ENCODE measurements at places on chromosomes 3 and 15.

DNA sequence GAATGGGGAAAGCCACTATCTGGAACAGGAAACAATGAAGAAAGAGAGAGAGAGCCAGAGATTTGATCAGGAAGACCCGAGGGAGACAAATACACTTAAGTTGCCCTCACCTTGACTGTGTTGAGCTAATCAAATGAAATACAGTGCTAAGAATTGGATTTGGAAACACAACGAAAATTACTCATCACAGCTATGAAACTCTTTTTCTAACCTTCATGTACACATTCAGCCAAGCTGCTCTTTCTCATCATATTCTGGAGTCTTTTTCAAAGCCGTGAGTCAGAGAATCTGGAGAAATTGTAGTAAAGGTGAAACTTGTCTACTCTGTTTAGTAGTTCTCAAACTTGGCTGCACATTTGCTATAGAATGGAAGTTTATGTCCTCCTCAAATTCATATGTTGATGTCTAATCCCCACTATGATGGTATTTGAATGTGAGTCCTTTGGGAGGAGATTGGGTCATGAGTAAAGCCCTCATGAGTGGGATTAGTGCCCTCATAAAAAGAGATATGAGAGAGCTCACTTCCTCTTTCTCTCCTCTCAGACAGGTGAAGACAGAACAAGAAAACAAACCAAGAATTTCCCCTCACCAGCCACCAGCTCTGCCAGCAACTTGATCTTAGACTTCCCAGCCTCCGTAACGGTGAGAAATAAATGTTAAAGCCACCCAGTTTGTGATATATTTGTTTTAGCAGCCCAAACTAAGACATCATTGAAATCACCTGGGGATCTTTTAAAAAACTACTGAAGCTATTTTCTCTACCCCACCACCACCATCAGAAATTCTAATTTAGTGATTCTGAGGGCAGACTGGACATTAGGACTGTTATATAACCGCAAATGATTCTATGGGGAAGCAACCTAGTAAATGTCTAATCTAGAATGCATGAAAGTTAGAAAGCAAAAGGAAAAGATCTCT, 143.6 kb upstream of the GRM7 start:
- no peaks in the 10 kb centered on the region for H3K4me1 ChIP-seq
- no peak for DNase-seq
- H3K36me3 ChIP-seq, result no peaks in the 10 kb centered on the region
- H3K27me3 ChIP-seq, result no peaks in the 10 kb centered on the region
- H3K4me3 ChIP-seq, result no peak overlapping the region
- no peak overlapping the region for H3K27ac ChIP-seq

DNA sequence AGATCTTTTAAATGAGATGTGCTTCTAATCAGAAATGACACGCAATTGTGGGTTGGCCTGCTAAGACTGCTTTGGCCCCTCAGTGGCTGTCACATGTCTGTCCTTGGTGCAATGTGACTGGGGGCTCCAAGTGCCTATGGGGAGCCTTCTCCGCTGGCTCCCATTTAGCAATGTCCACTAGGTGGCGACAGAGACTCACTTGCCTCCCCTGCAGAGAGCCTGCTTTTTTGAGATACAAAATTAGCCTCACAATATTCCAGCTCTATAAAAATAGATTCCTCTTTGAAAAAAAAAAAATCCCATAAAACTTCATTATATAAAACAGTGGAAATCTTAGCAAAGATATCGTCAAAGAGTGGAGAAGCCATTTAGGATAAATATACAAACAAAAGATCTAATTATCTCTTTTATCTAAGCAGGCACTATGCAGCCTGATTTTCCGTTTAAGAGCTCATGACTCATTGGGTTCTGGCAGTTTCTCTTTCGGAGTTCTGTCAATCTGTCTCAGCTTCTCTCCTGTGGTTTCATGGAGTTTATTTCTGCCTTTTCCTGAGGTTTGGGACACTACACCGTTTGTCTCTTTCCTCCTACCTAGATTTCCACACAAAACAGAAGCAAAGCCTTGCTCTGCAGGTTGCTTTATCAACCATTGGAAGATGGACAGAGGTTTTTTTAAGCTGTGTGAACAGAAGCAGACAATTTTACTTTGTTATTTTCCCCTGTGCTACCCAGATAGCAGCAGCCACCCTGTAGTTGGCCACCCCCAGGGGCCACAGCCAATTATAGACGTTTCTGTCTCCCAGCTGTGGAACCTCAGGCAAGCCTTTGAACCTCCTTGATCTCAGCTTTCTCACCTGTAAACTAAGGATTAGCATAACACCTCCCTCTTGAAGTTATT, 68.4 kb upstream of the TNFAIP8L3 start:
- H3K27me3 ChIP-seq, result no peaks in the 10 kb centered on the region
- H3K36me3 ChIP-seq, result no peaks in the 10 kb centered on the region
- peak; percentile 41 for DNase-seq
- H3K27ac ChIP-seq, result peak overlapping the region; percentile 47
- H3K4me1 ChIP-seq, result peaks cover 10% of the 10 kb centered on the region

DNA sequence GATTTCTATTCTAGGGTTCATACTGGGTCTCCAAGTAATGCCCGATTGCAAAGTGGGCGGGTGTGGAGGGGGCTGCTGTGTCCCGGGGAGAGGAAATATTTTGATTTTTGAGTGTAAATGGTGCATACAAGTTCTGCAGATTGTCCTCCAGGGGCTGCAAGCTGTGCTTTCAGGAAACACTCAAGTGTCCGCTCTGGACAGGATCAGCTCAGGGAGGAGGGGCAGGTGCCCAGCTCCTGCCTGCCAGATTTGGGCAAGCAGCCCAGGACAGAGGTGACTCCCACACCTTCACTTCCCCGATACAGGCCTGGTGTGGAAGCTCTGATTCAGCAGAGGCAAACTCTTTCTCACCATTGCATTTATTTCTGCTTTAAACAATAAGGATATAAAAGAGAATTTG, 142.7 kb downstream of the ALDH1A2 start:
- no peak for DNase-seq
- no peaks in the 10 kb centered on the region for H3K27me3 ChIP-seq
- no peak overlapping the region for H3K4me3 ChIP-seq
- peak overlapping the region; percentile 64 for H3K27ac ChIP-seq
- peaks cover 15% of the 10 kb centered on the region for H3K4me1 ChIP-seq
- no peaks in the 10 kb centered on the region for H3K36me3 ChIP-seq

DNA sequence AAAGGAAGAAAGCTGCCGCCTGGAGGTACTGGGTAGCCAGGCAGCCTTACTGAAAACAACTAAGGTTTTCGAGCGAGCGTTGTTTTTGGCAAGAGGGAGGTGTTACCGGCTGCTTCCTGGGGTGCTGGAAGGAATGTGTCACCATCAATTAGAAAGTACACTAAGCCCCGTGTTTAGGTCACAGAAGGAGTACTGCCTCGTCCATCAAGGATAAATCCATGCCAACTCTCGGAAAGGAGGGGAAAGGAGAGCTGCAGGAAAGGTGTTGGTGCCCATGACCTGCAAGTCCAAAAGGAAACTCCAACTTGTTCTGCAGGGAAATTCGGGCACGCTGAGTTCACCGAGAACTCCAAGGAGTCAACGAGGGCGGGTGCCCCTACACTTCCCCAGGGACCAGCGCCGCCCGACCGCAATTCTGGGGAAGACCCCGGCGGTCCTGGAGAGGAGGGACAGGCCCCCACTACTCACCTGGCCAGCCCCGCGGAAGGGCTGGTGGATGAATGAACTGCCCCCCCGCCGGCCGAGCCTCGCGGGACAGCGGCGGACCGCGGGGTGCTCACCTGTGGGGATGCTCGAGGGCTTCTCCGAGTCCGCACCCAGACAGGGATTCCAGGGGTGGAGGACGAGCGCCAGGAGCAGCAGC, 542 bp downstream of the PLOD2 start:
- DNase-seq, result peak; percentile 36
- peak overlapping the region; percentile 80 for H3K27ac ChIP-seq
- H3K27me3 ChIP-seq, result no peaks in the 10 kb centered on the region

GRCh38 chr15:68666120-68666811, 87.5 kb downstream of the CORO2B start:
- H3K27ac ChIP-seq, result no peak overlapping the region
- H3K4me1 ChIP-seq, result no peaks in the 10 kb centered on the region
- no peaks in the 10 kb centered on the region for H3K36me3 ChIP-seq
- no peaks in the 10 kb centered on the region for H3K27me3 ChIP-seq
- DNase-seq, result no peak
- no peak overlapping the region for H3K4me3 ChIP-seq

GRCh38 chr3:100782906-100783305, 73.6 kb downstream of the TFG start:
- no peak for DNase-seq
- H3K27ac ChIP-seq, result no peak overlapping the region
- H3K27me3 ChIP-seq, result no peaks in the 10 kb centered on the region

- no peaks in the 10 kb centered on the region for H3K36me3 ChIP-seq
- peaks cover 3% of the 10 kb centered on the region for H3K4me1 ChIP-seq
- H3K27ac ChIP-seq, result no peak overlapping the region
- H3K4me3 ChIP-seq, result no peak overlapping the region
- DNase-seq, result no peak
Measured at GRCh38 chr3:53711387-53711786, 134.8 kb downstream of the CHDH start.

GRCh38 chr15:78225783-78226541, 8.4 kb downstream of the ACSBG1 start:
- H3K27me3 ChIP-seq, result no peaks in the 10 kb centered on the region
- DNase-seq, result no peak
- no peak overlapping the region for H3K27ac ChIP-seq
- no peak overlapping the region for H3K4me3 ChIP-seq
- H3K36me3 ChIP-seq, result no peaks in the 10 kb centered on the region

DNA sequence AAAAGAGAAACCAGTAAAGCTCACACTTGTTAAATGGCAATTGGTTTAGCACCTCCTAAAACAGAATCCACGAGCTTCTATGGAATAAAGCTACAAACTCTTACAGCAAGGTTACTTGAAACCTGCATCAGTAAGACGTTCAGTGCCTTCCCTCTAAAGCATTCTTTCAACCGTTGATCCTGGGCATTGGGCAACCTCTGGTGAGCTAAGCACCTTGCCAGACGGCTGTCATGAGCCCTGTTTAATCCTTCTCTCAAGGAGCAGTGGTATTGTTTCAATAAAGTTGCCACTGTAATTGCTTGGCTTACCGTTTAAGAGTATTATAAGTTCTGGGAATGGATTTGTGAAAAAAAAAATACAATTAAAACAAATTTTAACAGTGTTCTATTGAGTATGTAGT, 75.0 kb downstream of the COL8A1 start:
- no peak overlapping the region for H3K4me3 ChIP-seq
- H3K36me3 ChIP-seq, result no peaks in the 10 kb centered on the region
- H3K4me1 ChIP-seq, result no peaks in the 10 kb centered on the region
- H3K27ac ChIP-seq, result no peak overlapping the region

GRCh38 chr15:44340410-44340809, 51.9 kb downstream of the GOLM2 start:
- no peak for DNase-seq
- no peaks in the 10 kb centered on the region for H3K4me1 ChIP-seq
- H3K4me3 ChIP-seq, result no peak overlapping the region
- no peaks in the 10 kb centered on the region for H3K27me3 ChIP-seq
- H3K36me3 ChIP-seq, result no peaks in the 10 kb centered on the region

- H3K27ac ChIP-seq, result peak overlapping the region; percentile 35
- DNase-seq, result no peak
- H3K4me1 ChIP-seq, result peaks cover 59% of the 10 kb centered on the region
- H3K27me3 ChIP-seq, result no peaks in the 10 kb centered on the region
Measured at GRCh38 chr15:60381148-60381788, 16.5 kb downstream of the ANXA2 start.

- H3K36me3 ChIP-seq, result no peaks in the 10 kb centered on the region
- no peak overlapping the region for H3K27ac ChIP-seq
- no peaks in the 10 kb centered on the region for H3K27me3 ChIP-seq
- H3K4me1 ChIP-seq, result no peaks in the 10 kb centered on the region
- no peak for DNase-seq
Measured at GRCh38 chr3:153574445-153574844, 412.4 kb downstream of the RAP2B start.

- H3K4me1 ChIP-seq, result peaks cover 17% of the 10 kb centered on the region
- peak; percentile 69 for DNase-seq
- peak overlapping the region; percentile 39 for H3K27ac ChIP-seq
- no peaks in the 10 kb centered on the region for H3K27me3 ChIP-seq
- no peaks in the 10 kb centered on the region for H3K36me3 ChIP-seq
- peak overlapping the region; percentile 42 for H3K4me3 ChIP-seq
Measured at GRCh38 chr3:71542521-71543370, 40.8 kb downstream of the FOXP1 start.

- H3K36me3 ChIP-seq, result no peaks in the 10 kb centered on the region
- no peak for DNase-seq
- H3K27ac ChIP-seq, result no peak overlapping the region
- no peaks in the 10 kb centered on the region for H3K4me1 ChIP-seq
- no peak overlapping the region for H3K4me3 ChIP-seq
Measured at GRCh38 chr3:123188058-123188457, 13.7 kb upstream of the SEC22A start.

DNA sequence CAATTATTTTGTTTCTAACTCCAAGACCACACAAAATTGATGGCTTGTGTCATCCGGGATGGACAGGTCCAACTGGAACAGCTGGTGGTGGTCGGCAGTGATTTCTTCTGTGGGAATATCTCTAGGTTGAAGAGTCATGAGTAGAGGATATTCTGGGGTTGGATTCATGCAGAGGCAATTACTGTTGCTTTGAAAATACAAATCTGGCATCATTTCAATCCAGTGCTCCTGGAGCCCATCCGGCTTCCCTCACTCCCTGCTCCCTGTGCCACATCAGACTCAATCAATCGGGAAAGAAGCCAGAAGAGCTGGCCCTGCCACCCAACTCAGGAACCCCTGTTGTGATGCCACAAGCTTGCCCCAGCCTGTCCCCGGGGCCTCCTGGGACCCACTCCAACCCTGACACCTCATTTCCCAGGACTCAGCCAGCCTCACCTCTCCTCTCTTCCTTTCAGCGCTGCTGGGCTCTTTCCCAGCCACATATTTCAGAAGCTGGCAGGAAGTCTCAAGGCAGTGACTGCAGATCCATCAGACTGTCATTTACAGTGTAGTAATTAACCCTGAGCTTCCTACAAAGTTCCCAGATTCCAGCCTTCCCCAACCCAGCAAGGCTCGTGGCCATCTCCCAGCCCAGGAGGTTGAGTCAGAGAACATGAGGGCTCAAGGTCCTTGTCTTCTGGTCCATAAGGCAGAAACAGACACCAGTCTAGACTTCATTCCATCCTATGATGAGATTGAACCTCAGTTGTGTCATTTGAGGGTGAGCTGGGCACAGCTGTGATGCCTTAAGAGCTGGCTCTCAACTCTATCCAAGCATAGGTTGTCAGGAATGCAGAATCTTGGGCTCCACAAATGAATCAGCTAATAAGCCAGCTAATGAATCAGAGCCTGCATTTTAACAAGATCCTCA, 114.0 kb downstream of the FAM174B start:
- H3K27me3 ChIP-seq, result no peaks in the 10 kb centered on the region
- no peak overlapping the region for H3K4me3 ChIP-seq
- H3K4me1 ChIP-seq, result no peaks in the 10 kb centered on the region
- no peak overlapping the region for H3K27ac ChIP-seq
- no peak for DNase-seq

GRCh38 chr3:148455098-148455497, 242.6 kb upstream of the AGTR1 start:
- DNase-seq, result peak; percentile 54
- no peaks in the 10 kb centered on the region for H3K36me3 ChIP-seq
- H3K27ac ChIP-seq, result no peak overlapping the region
- no peaks in the 10 kb centered on the region for H3K4me1 ChIP-seq
- no peaks in the 10 kb centered on the region for H3K27me3 ChIP-seq

All from gastrocnemius medialis (tissue), 4 donors.